Sigmoid colon (tissue), 7 donors: ENCODE measurements at places on chromosomes 11 and 22. TPM values are rescaled to one million over a fixed set of nuclear protein-coding genes. Genes with fewer than 3 reads are reported as not detected.

MAPK8IP2 gene
- polyA plus RNA-seq = 0.23 TPM

DNA sequence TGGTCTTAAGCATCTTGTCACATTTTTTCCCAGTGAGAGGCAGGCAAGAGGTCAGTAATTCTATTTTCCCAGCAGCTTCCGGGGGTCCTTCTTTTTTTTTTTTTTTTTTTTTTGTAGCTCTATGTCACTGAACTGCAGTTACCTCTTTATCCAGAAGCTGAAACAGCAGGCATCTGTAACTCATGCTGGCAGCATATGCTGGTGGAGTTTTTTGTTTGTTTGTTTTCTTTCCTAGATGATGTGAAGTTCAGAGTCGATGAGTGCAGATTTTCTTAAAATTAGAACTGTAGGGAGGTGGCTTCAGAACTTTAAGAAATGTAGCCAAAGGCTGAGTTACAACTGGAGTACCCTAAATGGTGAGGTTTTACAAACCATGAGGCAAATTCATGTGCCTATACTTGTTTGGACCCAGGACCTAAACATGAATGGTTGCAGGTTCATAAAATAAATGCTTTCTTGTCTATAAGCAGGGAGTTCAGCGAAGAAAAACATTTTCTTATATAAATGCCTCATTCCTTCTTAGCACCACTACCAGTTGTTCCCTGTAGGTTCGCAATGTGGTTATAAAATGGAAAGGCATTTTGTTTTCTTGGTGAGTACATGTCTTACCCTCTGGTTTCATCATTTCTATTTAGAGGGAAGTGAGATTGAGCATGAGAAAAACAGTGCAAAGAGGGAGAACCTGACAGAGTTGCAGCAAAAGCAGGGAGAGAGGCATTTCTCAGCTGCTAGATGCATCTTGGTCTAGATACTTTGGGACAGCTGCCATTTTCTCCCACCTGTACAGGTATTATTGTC lies 84.0 kb downstream of the TRIM44 start:
- no peak for DNase-seq

OR5F1 gene
- polyA plus RNA-seq = not detected

DNA sequence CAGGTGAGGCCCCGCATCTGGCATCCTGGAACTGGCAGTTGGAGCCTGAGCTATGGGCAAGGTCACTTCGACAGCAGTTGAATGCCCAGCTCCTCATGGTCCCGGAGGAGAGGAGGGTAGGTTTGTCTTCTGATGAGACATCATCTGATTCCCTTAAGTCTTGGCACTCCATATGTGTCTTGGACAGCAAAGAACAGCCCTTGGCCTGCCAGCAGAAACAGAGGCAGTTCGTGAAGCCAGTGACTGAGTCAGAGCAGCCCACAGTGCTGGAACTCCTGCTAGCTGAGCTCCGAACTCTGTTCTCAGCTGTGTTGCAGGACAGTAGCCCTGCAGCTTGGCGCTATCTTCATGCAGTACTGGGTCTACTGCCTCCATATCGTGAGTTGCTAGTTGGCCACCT lies 1.0 kb downstream of the DNHD1 start:
- DNase-seq = no peak

GRCh38 chr11:95589893-95590612 lies 199.5 kb downstream of the FAM76B start:
- no peak for DNase-seq

DNA sequence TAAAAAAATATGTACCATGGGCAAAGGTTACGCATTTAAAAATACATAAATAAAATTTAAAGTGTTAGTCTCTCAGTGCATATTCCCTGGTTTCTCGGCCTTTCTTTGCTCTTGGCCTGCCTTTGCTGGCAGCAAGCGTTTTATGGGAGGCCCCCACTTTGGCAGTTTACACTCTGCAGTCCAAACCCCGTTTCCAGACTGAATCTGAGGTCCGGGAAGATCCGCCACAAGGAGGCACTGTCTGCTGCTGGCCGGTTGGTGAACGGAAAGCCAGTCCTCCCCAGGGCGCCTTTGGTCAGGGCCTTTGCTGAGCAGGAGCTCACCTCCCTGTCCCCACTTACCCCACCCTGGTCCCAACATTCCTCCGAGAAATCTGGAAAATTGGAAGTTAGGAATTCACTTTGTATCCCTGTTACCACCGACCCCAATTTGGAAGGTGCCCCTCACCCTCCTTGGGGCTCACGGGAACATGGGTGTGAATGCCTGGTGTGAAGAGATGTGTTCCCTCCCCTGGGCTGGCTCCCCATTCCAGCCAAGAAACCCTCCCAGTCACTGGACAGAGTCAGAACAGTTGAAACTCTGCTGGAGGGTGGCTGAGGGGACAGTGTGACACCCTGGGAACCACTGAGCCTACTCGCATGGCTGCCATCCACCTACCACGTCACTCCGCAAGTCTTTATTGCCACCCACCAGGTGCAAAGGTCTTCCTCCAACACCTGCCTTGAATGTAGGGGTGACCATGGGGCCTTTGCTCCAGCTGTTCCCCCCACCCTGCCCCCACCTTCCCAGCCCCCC lies 9.4 kb upstream of the SF1 start:
- DNase-seq = peak; percentile 83

NCAPH2 gene
- 22.2 TPM for polyA plus RNA-seq

HEPN1 gene
- polyA plus RNA-seq = not detected

PHETA2 gene
- polyA plus RNA-seq = 17.4 TPM

SLC6A5 gene
- polyA plus RNA-seq = under 0.01 TPM

GRCh38 chr11:95985174-95985808 lies 61.4 kb upstream of the MTMR2 start:
- DNase-seq = no peak

GRCh38 chr11:4491878-4492606 lies 9.6 kb downstream of the OR52K1 start:
- DNase-seq = no peak

DNA sequence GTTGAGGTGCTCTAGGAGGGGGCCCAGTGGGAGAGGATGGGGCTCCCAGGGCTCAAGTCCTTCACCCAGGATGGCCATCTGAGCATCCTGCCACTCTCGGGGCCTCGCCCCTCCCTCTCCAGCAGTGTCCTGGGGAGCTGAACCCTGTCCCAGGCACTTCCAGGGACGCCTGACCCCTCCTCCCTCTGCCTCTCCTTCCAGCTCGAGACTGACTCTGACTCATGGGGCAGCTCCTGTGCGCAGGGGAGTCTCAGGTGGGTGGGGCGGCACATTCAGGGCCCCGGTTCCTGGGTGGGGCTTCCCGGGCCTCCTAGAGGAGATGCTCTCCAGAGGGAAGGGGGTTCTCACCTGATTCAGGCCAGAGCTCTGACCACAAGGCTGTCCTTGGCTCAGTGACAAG lies 77.1 kb upstream of the IGLL5 start:
- DNase-seq = no peak

DNA sequence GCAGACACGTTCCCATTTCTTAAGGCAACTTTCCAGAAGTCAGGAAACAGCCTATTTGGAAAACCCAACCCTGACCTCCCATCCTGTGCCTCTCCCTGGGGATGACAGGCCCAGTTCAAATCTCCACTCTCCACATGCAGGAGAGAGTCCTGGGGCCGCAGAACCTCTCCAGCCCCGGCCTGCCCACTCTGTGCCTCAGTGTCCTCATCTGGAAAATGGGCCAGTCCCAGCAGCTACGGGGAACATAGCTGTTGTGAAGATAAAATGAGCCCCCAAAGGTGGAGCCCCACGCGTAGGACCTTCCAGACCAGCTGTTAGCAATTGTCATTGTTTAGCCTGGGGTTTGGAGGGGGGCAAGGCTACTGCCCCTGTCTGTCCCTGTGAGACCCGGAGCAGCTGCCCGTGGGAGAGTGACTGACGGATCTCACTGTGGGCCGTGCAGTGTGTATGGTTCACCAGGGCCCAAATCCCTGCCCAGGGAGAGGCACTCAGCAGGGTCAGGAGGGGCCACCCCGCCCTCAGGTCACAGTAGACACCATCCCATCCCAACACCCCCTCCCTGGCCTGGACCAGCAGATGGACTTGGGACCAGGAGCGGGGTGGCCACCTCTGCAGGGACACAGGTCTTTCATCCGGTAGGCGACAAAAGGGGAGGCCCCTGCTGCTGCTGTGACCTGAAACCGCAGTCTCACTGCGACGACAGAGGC lies 145.9 kb downstream of the CTTN start:
- DNase-seq = no peak

DCDC1 gene
- not detected for polyA plus RNA-seq

IL18 gene
- 129 TPM for polyA plus RNA-seq

DNA sequence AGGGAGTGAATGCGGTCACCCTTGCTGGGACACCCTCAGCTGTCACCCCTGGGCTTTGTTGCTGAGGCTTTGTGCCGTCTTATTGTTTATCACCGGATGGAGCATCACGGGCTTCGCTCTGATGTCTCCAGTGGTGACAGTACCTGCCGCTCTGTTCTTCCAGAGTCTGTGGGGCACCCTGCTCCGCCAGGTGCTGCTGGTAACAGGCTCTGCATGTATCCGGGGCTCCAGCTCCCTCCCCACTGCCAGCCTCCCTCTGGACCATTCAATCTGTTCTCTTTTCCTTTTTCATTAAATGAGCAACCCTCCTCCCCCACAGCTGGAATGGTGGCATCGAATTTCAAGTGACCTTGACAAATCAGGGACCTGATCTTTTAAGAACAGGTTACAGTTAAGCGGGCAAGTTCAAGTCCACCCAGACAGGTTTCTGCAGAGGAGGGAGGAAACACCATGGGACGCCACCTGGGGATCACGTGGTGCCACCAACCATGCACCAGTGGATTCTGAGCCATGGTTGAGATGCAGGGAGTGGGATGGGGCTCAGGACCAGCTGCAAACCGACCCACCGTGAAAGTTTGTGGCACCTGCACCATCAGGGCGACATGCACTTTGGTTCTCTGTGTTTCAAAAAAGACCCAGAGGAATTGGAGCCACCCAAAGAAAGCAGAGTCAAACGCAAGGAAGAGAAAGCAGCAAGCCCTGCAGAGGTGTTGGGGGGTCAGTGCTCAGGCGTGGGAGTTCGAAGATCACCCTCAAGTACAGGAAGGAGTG lies 89.3 kb downstream of the BCR start:
- DNase-seq = no peak

SYCE3 gene
- not detected for polyA plus RNA-seq

DNA sequence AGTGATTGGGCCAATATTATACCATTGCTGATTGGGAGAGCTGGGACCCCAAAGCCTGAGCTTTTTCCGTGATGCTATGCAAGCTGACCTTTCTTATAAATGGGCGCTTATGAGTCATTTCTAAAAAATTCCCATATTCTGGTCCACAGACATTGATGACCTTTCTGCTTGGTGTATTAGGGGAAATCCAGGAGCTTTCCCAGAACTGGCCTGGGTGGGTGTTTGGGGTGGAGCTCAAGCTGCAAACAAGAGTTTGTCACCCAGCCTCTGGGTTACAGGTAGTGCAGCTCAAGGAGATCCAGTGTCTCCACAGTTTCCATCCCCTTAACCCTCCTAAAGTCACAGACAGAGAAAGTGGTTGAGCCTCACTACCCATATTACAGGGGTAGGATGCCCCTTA lies 67.7 kb downstream of the CCDC81 start:
- no peak for DNase-seq

GRCh38 chr11:33388793-33389525 lies 131.8 kb downstream of the HIPK3 start:
- DNase-seq = no peak
